ENCODE measurements at places on chromosomes 7 and 10.
A peak's percentile ranks its signal among the peaks of the same experiment; 100 is the strongest.

DNA sequence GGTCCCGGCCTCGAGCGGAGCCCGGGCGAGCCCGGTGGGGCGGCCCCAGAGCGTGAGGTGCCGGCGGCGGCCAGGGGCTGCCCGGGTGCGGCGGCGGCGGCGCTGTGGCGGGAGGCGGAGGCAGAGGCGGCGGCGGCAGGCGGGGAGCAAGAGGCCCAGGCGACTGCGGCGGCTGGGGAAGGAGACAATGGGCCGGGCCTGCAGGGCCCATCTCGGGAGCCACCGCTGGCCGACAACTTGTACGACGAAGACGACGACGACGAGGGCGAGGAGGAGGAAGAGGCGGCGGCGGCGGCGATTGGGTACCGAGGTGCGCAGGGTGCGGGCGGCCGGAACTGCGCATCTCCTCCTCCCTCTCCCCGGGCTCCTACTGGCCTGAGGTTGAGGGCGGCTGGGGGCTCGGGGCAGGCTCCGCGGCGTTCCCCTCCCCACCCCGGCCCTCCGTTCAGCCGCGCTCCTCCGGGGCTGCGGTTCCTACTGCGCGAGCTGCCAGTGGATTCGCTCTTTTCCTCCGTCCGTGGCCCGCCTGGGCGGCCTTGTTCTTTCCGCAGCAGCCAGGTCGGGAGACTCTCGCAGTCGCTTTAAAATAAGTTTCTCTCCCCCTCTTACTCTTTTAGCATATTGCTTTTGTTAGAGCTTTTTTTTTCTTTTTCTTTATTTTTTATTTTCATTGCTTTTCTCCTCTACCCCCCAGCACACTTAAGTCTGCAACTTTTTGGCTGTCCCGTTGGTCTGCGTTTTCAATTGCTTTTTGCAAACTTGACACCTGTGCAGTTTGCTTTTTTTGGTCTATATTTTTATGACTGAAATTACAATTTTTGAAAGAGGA, 600 bp downstream of the SIRT1 start:
- peak; percentile 25 for DNase-seq

- DNase-seq, result no peak
These were observed 6.9 kb downstream of the SMC3 start for GRCh38 chr10:110574420-110574819.

GRCh38 chr7:68694656-68695055, 903.6 kb upstream of the AUTS2 start:
- no peak for DNase-seq

DNA sequence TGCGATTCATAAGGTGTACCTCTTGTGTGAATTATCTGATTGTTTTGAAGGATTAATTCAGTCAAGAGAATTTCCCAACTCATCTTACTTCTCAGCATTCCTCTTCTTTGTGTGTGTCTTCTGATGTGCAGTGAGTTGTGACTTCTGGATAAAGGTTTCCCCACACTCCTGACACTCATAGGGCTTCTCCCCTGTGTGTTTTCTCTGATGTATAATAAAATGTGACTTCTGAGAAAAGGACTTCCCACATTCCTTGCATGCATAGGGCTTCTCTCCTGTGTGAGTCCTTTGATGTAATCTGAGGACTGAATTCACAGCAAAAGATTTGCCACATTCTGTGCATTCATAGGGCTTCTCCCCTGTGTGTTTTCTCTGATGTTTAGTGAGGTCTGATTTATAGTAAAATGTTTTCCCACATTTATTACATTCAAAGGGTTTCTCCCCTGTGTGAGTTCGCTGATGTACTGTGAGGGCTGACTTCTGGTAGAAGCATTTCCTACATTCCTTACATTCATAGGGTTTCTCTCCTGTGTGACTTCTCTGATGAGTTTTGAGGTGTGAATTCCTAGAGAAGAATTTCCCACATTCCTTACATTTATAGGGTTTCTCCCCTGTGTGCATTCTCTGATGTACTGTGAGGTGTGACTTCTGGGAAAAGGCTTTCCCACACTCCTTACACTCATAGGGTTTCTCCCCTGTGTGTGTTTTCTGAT, 24.2 kb downstream of the ZNF25 start:
- DNase-seq, result no peak

DNA sequence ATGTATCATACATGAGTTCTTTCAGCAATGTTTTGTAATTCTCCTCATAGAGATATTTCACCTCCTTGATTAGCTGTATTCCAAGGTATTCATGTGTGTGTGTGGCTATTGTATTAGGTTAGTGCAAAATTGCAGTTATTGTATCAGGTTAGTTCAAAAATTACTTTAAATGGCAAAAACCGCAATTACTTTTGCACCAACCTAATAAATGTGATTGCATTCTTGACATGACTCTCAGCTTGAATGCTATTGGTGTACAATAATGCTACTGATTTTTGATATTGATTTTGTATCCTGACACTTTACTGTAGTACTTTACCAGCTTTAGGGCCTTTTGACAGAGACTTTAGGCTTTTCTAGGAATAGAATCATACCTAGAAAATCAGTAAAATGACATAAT, 297.4 kb downstream of the ZWINT start:
- DNase-seq, result no peak

DNA sequence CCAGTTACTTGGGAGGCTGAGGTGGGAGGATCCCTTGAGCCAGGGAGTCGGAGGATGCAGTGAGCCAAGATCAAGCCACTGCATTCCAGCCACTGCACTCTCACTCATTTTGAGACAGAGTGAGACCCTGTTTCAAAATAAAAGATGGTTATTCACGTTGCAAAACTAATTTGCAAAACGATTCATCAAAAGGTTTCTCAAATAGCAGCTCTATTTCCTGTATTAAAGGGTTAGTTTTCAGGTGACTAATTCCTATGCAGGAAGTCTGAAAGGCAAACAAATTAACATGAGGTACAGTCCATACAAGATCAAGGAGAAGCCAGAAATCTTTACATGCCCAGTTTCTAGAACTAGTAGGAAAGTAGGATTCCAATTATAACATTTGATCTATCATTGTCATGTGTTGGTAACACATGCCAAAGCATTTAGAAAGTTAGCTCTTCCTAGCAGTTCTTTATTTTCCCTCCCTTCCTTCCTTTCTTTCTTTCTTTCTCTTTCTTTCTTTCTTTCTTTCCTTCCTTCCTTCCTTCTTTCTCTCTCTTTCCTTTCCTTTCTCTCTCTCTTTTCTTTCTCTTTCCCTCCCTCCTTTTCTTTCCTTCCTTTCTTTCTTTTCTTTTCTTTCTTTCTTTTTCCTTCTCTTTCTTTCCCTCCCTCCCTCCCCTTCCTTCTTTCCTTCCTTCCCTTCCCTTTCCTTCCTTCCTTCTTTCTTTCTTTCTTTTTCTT, 49.3 kb downstream of the DENND2A start:
- DNase-seq, result no peak

DNA sequence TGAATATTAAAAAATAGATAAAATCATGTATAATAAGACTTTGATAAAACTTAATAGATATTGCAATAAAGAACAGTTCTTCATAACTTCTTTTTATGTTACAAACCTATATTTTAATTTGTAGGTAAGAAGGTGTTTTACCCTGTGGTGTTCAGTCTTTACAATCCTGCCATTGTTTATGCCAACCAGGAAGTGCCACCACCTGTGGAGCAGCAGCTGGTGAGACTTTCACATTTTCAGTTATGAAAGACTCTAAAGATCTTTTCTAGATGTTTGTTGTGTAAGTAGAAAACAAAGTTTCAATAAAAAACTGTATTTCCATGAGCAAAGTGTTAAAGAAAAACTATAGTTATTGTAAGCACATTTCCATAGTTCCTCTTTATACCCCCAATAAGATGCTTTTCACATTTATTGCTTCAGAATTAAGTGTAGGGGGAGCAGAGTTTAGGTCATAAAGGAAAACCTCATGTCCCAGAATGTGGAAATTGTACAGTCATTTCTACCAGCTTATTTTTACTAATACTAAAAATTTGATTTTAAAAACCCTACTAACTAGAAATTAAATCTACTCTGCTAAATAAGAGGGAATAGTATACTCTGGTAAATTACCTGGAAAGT, 28.7 kb downstream of the CSGALNACT2 start:
- DNase-seq, result no peak

DNA sequence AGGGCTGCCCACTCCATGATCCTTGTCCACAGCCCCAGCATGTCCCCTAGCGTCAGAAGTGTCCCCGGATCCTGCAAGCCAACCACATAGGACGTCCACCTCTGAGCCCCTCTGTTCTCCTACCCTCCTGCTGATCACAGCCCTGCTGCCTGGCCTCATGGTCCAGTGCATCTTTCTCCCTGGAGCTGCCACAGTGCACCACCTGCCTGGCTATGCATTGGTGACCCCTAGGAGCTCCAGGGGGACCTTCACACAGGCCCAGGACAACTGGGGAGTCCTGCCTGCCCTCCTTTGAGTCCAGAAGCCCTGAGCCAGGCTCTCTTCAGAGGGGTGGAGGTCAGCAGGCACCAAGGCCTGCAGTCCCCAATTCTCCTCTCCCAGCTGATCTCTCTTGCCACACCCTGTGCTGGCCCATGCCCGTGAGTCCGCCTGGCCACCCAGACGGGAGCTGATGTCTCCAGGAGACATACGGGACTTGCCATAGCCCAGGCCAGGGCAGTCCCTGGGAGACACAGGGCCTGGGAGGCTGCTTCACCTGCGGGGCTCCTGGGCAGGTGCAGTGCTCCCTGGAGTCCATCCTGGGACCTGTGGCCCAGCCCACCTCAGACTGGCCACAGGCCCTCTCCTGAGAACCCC, 77.4 kb upstream of the RET start:
- DNase-seq, result no peak

- no peak for DNase-seq
These were observed 169.9 kb downstream of the RNF133 start for GRCh38 chr7:122528879-122529481.

GRCh38 chr7:156829669-156830336, 63.2 kb downstream of the LMBR1 start:
- DNase-seq, result no peak

DNA sequence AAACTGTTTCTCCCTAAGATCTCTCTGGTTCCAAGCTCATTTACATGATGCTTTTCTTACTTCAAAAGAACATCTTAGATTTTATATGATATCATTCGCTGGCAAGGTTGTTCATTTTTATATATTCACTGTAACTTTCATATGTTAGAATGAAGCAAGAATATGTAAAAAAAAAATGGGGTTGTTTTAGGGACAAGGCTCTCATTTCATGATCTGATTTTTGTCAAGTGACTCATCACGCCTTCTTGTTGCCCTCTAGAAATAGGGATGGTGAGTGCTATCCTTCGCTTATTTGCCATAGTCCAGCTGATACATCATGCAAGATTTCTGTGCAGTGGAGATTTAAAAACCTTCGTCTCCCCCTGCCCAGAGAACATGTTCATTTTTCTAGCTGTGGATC, 14.0 kb upstream of the CELF2 start:
- no peak for DNase-seq

DNA sequence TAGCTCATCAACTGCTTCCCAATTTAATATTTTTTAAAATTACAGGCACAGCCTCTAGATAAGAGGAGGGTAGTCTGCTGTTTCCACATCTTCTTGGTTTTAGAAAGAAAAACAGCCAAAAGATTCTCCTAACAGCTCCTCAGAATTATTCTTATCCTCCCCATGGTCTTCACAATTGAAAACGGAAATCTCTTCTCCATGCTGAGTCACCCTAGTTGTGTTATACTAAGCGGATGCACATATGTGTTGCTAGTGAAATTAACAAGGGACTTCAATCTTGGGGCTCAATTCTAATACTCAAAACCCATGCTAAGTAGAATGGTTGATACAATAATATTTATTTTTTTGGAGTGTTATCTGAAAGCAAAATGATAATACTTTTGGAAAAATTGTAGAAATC, 71.9 kb upstream of the NPY start:
- no peak for DNase-seq

- no peak for DNase-seq
These were observed 13.7 kb downstream of the HTRA1 start for GRCh38 chr10:122475100-122475499.

DNA sequence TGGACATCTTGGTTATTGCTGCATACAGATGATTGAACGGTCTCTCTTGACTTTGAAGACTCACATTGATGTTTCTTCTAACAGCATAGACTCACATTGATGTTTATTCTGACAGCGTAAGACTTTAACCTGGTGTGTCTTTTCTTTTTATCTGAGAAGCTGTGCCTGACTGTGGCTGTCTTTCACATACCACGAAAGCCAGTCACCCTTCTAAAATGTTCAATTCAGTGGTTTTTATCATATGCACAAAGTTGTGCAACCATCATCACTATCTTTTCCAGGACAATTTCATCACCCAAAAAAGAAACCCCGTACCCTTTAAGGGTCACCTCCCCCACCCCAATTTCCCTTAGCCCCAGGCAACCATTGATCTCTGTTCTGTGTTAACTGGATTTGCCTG, 24.7 kb downstream of the CELF2 start:
- no peak for DNase-seq

- DNase-seq, result no peak
These were observed 6.4 kb downstream of the SDK1 start for GRCh38 chr7:3307435-3307834.

DNA sequence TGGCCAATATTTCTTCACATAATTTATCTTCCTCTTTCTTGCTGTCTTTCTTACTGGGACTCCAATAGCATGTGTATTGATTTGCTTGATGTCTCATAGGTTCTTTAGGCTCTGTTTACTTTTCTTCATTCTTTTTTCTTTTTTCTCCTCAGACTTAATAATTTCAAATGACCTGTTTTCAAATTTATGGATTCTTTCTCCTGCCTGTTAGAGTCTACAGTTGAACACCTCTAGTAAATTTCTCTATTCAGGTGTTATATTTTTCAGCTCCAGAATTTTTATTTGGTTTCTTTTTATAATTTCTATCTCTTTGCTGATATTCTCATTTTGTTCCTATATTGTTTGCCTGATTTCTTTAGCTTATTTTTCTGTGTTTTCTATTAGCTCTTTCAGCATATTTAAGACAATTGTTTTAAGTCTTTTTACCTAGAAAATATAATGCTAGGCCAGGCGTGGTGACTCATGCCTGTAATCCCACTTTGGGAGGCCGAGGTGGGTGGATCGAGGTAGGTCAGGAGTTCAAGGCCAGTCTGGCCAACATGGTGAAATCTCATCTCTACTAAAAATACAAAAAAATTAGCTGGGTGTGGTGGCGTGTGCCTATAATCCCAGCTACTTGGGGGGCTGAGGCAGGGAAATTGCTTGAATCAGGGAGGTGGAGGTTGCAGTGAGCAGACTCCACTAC, 61.9 kb upstream of the TNS3 start:
- DNase-seq, result no peak

- no peak for DNase-seq
These were observed 22.2 kb upstream of the MCM10 start for GRCh38 chr10:13139150-13139549.
